Type B pancreatic cell (in vitro differentiated cells): ENCODE measurements at places on chromosomes 5 and 9.

- peak; percentile 31 for DNase-seq
These were observed 69.2 kb downstream of the ANGPTL2 start for GRCh38 chr9:127053057-127053821.

GRCh38 chr9:89958086-89958485 is 353.3 kb downstream of the GADD45G start:
- DNase-seq: no peak

DNA sequence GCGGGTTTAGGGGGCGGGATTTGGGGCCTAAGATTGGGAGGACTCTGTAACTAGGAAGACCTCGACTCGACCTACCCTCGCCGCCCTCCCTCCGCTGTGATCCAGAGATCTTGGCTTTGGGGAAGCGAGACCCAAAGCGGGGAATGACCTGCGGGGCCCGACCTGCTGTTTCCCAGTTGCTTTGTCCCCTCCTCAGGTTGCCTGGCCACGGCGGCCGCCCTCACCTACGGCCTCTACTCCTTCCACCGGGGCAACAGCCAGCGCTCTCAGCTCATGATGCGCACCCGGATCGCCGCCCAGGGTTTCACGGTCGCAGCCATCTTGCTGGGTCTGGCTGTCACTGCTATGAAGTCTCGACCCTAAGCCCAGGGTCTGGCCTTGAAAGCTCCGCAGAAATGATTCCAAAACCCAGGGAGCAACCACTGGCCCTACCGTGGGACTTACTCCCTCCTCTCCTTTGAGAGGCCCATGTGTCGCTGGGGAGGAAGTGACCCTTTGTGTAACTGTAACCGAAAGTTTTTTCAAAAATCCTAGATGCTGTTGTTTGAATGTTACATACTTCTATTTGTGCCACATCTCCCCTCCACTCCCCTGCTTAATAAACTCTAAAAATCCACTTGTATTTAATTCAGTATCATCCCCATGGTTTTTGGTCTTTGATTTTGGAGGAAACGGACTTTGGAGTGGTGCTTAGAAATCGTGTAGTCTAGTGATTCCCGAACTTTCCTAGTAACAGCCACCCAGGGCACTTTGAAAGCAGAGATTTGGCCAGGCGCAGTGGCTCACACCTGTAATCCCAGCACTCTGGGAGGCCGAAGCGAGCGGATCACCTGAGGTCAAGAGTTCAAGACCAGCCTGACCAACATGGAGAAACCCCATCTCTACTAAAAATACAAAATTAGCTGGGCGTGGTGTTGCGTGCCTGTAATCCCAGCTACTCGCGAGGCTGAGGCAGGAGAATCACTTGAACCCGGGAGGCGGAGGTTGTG is 878 bp downstream of the HIGD2A start:
- DNase-seq: no peak

DNA sequence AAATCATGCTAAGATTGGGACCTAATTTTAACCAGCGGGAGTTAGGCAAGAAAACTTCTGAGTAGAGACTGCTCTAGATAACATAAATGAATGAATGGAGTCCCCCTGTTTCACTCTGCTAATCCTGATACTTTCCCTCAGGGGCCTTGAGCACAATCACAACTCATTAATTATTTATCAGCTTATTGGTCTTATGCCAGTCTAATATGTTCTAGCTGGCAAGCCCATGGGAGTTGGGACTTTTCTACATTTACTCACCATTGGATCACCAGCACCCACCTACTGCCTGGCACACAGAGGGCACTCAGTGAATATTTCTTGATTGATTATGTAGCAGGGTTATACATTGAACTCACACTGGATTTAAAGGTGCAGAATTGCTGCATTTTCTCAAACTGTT is 13.5 kb upstream of the TMED7 start:
- no peak for DNase-seq

DNA sequence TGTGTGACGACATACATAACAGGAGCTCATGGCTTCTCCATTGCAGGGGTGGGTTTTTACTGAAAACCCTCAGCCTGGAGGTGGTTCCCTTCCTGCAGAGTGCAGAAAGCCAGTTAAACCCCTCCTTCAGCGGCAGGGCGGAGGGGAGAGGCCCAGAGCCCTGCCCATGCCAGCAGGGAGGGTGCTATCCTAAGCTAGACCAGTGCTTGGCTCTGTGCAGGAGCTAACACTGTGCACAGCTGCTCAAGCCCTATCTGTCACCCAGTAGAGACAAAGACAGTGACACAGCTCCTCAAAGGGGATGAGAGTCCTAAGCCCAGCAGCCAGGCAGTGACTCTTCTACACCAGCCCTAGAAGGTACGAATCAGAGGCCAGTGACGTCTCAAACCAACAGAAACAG is 70.0 kb upstream of the ZSWIM6 start:
- DNase-seq: no peak

- no peak for DNase-seq
These were observed 17.0 kb upstream of the AUH start for GRCh38 chr9:91378695-91379127.

GRCh38 chr9:110502842-110503241 is 76.7 kb downstream of the SVEP1 start:
- DNase-seq: no peak

DNA sequence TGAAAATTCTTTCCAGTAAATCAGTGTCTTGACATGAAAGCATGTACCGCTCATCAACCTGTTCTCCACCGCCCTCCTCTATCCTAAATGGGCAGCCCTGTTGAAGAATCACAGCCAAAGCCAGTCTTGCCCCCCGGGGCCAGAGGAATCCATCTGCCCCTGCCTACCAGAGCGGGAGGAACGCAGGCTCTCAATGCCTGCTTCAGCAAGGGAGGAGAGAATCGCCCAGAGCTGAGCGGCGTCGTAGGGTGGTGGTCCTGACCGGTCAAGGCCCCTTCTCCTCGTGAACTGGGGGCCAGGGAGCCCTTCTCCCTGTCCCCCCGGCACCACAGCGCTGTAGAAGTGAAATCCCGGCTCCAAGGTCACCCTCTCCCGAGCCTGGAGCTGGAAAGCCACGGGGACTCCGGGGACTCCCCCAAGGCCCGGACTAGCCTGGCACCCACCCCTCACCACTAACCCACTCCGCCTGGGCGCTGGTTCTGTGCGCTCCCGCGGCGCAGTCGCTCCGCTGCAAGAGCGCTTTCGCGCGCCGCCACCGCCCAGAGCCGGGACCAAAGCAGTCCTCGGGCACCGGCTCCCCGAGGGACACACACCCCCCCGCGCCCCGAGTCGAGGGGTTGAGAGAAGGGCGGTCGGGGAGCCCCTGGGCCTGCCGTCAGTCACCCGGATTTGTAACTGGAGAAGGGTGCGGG is 718 bp upstream of the TMEM215 start:
- no peak for DNase-seq
